ENCODE measurements at places on chromosomes 5 and 9.

GRCh38 chr9:8514760-8515159 is 715.2 kb upstream of the DMAC1 start:
- no peak for DNase-seq

GRCh38 chr5:1827886-1828397 is 26.7 kb downstream of the NDUFS6 start:
- no peak for DNase-seq

DNA sequence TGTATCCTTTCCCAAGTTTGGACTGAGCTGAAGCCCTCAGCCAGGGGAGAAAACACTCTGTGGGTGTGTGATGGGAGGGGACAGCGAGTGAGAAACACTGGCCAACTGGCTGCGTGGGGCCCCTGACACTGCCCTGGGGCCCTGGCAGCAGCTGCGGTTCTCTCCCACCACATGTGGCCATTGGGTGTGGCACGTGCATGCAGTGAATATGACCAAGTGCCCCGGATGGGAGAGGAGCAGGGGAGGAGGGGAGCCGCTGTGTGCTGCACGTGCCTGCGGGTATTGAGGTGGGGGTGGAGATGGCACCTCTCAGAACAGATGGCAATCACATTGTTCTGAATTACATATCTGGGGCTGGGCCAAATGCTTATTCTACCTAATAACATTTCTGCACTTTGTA is 242.4 kb upstream of the PCSK5 start:
- DNase-seq = no peak

DNA sequence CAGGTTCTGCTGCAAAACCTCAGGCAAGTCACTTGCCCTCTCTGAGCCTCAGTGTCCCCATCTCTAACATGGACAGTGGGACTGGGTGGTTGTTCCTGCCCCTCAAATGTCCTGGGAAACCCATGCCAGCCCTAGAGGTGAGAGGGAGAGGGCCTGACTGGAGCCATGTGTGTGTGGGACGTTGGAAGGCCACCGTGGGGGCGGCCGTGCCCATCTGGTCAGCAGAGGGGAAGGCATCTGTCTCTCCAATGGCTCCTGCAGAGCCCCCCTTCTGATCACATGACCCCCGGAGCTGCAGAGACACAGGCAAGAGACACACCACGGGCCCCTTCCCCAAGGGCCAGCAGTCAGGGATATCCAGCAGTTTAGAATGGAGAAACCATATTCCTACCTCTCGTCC is 1.7 kb downstream of the DNM1 start:
- DNase-seq = no peak

DNA sequence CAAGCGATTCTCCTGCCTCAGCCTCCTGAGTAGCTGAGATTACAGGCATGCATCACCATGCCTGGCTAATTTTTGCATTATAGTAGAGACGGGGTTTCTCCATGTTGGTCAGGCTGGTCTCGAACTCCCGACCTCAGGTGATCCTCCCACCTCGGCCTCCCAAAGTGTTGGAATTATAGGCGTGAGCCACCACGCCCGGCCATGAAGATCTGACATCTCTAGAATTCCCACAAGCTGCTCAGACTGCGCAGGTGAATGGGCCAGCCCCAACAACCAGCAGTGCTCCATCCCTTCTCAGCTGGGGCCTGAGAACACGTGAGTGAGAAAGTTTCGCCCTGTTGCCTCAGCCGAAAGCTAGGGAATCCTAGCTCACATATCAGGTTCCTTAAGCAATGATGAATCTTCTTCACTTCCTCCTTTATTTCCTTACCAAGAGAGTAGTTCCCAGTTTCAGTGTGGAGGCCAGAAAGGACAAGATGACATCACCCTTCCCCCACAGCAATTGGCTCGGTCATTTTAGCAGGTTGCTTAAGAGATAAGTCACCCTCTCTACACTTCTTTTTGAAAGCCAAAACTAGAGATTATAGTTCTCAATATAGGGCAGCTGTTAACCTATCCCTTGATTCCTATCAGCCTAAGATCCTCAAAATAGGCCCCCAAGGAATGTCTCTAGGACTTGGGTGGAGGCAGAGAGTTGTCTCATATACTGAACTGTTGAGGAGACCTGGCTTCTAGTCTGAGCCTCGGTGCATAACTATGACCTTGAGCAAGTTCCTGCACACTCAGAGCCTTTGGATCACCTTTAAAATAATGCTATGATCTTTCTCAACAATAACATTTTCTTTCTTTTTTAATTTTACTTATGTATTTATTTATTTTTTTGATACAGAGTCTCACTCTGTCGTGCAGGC is 23.9 kb upstream of the PPP2CA start:
- DNase-seq = no peak

DNA sequence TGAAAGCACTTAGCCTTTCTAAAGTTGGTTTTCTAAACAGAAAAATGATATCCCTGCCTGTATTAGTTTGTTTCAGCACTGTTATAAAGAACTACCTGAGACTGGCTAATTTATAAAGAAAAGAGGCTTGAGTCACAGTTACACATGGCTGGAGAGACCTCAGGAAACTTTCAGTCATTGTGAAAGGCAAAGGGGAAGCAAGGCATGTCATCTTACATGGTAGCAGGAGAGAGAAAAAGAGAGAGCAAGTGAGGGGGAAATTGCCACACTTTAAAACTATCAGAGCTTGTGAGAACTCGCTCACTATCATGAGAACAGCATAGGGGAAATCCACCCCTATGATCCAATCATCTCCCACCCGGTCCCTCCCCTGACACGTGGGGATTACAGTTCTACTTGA is 64.9 kb downstream of the FAM170A start:
- DNase-seq = no peak

Data from NCI-H524 treated with DMSO at 0.1 percent for 48 hours (cell line).